ENCODE measurements at places on chromosomes 2 and 18.

GRCh38 chr2:237919593-237919992 is 47.2 kb upstream of the UBE2F start:
- DNase-seq, result no peak

GRCh38 chr2:51553476-51553875 is 521.5 kb upstream of the NRXN1 start:
- DNase-seq, result no peak

DNA sequence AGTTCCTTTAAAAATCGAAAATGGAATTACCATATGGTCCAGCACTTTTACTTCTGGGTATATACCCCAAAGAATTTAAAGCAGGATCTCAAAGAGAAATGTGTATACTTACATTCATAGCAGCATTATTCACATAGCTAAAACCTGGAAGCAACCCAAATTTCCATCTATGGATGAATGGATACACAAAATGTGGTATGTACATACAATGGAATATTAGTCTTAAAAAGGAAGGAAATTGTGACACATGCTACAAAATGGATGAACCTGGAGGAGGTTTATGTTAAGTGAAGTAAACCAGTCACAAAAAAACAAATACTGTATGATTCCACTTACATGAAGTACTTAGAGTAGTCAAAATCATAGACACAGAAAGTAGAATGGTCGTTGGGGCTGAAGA is 147.9 kb upstream of the LTBP1 start:
- no peak for DNase-seq

DNA sequence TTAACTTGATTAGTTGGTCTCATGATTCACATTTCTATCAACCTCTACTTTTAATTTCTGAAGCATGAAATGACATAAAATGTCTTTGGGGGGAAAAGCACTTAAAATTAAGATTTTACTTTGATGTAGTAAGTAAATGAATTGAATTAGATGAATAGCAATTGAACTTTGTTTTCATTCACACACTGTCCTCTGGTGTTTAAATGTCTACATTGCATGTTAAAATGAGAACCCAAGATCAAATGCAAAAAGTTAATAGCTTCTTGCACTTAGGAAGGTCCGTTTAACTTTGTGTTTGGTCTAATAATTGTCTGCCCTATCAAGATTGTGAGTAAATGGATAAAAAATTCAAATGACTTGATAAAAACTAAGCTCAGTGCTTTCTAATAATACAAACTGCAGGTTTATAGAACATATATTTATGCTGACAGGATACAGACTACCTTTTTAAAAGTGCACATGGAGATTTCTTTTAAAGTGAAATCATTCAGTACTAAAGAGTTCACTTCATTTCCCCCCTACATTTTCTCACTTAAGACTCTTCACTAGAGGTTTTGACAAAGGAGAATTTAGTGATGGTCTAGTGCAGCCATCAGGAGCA is 156.2 kb upstream of the NABP1 start:
- DNase-seq, result no peak

- no peak for DNase-seq
These were observed 326.6 kb upstream of the COL3A1 start for GRCh38 chr2:188647430-188648070.

DNA sequence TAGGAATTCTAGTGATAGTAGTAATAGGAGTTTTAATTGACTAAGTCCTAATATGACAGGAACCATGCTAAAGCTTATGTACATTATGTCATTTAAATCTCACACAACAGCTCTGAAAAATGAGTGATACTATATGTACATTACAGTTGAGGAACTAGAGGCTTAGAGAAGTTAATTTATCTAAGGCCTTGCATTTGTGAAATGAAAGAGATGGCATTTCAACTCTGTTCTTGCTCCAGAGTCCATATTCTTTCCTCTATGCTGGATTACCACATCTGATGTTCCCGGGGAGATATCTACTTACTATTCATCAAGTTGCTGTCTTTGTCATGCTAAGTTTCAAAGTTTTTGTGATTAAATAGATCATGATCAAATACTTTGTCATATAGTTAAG is 5.7 kb downstream of the AGPS start:
- no peak for DNase-seq

DNA sequence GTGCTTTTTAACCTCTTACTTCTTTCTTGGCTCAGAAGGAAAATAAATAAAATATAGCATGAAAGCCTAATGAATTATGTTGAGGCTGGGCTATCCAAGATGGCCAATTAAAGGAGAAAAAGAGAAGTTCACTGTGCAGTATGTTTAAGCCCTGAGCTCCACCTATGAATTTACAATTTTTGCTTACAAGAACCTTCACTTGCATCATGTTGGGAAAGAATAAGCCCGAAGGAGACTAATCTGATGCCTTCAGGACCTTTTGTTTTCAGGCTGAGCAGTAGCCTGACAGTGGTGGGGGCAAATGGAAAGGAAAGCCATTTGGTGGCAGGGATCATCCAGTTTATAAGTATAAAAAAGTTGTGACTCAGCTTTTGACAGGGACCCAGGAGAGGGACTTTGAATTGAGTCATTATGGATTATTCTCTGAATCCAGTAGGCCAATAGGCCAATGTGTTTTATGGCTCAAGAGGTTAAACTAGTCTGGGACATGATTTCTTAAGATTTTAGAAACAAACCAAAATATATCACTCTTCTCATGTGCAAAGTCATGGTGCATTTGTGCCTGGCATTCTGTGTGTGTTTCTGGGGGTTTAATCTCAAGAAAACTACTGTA is 56.9 kb downstream of the E2F6 start:
- DNase-seq, result no peak

- DNase-seq, result no peak
These were observed 108.4 kb downstream of the LYPD6B start for GRCh38 chr2:149146876-149147275.

DNA sequence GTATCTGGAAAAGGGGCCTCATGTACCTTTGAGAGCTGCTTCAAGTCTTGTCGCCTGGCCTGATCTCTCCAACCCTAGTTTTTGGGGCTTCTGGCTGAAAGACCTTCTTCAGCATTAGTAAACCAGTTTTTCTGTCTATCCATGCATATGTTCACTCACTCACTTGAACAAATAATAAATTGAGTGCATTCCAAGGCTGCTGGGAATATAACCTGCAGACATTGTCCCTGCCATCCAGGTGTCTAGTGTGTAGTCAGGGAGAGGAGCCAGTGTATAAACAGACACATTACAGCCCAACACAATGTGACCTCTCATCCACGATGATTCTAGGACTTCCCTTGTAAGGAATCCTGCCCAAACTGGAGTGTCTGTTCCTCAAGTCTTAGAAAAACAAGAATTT is 262.1 kb downstream of the PRKCE start:
- DNase-seq, result no peak

GRCh38 chr2:179936654-179937053 is 70.4 kb downstream of the CWC22 start:
- no peak for DNase-seq

DNA sequence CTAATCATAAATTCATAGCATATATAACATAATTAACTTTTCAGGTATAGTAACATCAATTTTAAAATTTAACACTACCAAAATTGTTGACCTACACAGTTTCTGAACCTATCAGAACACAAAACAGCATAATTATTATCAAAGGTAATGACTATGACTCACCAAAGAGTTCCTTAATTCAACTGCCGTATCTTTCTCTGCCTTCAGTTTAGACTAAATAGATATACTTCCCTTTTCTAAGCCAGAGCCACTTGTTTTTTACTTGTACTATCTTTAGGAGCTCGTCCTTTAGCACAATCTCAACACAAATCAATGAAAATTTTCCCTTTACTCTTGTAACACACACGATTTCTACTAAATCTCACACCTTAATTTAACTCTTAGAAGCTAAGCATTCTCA is 54.4 kb downstream of the CCDC88A start:
- no peak for DNase-seq

GRCh38 chr2:218229851-218230250 is 12.9 kb downstream of the ARPC2 start:
- DNase-seq, result no peak

- DNase-seq, result no peak
These were observed 166.2 kb downstream of the ATAD2B start for GRCh38 chr2:23760736-23761135.

- peak; percentile 4 for DNase-seq
These were observed 25.3 kb downstream of the DYNAP start for GRCh38 chr18:54616220-54616848.

DNA sequence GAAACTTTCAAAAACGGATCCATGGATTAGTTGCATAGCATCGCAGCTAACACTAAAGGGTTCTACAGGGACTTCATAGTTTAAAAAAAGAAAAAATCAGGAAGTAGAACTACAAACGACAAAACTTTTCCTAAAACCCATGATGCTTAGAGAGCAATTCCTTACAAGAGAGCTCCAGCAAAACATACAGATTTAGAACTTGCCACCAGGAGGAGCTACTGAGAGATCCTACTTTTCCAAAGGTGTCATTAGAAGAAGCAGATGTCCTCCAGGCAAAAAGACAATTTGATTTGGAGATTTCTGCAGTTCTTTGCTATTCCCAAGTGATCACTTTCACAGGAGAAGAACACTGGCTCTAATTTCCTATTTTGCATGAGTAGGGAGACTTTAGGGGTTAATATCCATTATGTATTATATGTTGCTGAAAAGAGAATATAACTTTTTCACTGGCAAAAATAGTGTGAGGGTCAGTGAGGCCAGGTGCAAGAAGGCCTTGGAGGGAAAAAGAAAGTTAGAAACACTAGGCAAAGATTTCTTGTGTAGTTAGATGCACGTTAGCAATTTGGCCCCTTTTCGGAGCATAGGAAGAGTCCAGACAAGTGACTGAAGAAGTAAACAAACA is 436.2 kb downstream of the SUCLG1 start:
- no peak for DNase-seq

GRCh38 chr18:59696311-59697235 is 650 bp downstream of the CCBE1 start:
- DNase-seq, result no peak

DNA sequence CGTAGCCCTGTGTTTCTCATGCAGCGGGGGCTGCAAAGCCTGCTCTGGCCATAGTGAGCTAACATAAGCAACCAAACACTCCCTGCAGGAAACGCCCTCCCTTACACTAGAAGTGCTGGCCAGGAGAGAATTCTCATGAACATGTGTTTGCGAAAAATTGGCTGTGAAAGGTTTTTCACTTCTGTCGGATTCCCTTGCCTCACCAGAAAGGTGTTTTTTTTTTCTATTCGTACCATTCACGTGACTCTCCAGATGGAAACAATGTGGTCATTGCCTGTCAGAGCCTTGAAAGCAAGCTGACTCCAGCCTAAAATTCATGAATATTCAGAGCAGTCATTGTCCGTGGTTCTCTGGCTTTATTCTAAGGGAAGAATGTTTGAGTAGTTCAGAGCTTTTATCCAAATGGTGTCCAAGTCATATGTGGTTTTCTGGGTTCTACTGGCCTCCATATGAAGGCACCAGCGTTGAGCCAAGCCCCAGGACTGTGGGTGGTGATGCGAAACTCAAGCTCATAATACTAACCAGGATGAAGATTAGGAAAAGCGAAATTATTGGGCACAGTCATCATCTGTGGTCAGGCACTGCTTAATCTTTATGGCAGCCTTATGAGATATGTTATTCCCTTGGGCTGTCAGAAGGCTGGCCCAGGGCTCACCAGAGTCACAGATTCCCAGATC is 236.4 kb downstream of the ALPK2 start:
- DNase-seq, result no peak

GRCh38 chr18:75496151-75496550 is 68.6 kb upstream of the SMIM21 start:
- no peak for DNase-seq

GRCh38 chr2:18435426-18436037 is 124.9 kb downstream of the RDH14 start:
- peak; percentile 6 for DNase-seq

DNA sequence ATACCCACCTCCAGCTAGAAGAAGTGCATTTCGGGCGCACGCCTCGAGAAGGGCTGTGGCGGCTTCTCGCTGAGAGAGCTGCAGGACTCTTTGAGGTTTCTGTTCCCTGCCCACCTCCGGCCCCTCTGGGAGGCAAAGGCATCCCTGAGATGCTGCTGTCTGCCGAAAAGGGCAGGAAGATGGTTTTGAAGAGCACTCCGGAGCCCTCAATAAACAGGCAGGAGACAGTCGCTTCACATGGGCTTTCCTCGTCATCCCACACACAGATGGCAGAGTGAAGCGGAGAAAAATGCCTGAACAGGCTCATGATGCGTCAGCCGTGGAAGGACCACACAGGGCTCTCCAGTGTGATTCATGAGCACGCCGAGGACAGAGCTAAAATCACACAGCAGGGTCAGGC is 25.4 kb upstream of the GLI2 start:
- no peak for DNase-seq

- no peak for DNase-seq
These were observed 161.6 kb downstream of the BCL11A start for GRCh38 chr2:60391649-60392375.

GRCh38 chr18:44579028-44579702 is 101.5 kb upstream of the SETBP1 start:
- no peak for DNase-seq

DNA sequence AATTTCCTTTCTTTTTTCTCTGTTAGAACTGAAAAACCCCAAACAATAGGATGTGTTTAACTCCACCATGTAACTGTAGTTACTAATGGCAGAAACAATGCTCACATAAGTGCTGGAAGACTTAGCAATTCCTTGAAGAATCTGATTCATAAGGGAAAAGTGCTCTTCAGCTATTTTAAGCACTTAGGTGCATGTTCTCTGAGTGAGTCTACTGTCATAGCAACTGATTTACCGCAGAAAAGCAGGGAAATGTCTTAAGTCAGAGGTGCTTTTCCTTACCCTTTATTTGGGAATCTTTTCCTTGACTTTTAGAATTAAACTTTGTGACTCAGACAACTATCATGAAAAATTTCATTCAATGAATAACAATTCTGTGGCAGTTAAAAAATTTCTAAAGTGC is 65.4 kb upstream of the NABP1 start:
- DNase-seq, result no peak

GRCh38 chr2:12341920-12342319 is 374.8 kb upstream of the TRIB2 start:
- DNase-seq, result no peak

DNA sequence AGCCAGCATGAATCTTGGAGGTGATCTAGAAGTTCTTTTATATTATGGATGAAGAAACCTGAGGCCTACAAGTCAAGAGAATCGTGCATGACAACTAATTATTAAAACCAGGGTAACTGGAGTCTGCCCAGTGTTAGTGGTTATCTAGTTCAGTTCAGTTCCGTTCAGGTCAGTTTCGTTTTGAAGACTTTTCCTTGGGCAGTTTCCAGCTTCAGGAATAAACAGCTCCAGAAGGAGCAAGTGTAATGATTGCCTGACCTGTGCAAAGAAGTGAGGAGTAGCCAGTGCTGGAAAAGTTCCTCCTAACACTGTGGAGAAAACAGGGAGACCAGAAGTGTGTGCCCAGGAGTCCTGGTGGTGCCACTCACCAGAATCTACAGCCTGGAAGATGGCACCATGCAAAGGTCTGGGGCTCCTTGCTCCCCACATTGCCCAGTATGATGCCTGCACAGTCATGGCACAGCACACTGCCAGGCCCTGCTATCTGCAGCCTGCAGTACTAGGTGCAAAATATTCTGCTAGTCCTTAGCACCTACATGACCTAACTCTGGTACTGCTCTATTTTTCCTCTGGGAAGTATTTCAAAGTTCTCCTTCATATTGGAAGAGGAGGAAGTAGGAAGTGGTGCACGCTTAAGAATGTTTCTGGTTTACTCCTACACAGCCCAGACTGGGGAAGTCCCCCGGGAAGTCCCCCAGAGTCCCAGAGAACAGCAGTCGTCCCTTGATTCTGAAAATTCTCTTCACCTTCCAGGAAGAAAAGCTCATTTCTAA is 65.8 kb downstream of the SUMO1 start:
- peak; percentile 27 for DNase-seq

- DNase-seq, result peak; percentile 47
These were observed 3.8 kb downstream of the KCNJ13 start for GRCh38 chr2:232772531-232772930.

- no peak for DNase-seq
These were observed 15.3 kb upstream of the RIT2 start for GRCh38 chr18:43130716-43131260.
